Activated CD4-positive, CD25-positive, alpha-beta regulatory T cell treated with anti-CD3 and anti-CD28 coated beads, Interleukin-2, amount 50 U/mL, for 72 hours (primary cell): ENCODE measurements at places on chromosomes 1 and 21.

- peak; percentile 49 for DNase-seq
Measured at GRCh38 chr1:23980728-23981070, 572 bp upstream of the SRSF10 start.

DNA sequence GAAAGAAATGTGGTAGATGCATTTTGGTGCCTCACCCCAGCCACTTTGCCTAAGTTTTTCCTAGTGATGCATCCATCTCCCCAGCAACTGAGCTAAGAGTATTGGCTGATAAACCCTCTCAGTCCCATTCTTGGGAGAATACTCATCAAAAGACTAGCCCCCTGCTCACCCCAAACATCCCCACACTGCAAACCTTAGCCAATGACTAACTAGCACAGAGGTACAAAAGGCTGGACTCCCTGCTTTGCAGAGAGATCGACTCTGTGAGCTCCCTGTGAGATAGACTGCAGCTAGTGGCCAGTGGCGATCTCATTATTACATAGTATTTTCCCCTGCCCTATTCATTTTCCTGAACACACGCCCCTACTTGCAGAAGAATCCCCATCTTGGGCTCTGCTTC lies 155.3 kb downstream of the HHIPL2 start:
- DNase-seq, result no peak

- peak; percentile 30 for DNase-seq
Measured at GRCh38 chr21:44711327-44712202, at the start of gene TSPEAR. Gene TSPEAR (minus strand): TSS chr21:44711572. CDS start chr21:44711514, 58 bp downstream.

GRCh38 chr1:225921734-225922709 lies 2.0 kb downstream of the PYCR2 start:
- no peak for DNase-seq

DNA sequence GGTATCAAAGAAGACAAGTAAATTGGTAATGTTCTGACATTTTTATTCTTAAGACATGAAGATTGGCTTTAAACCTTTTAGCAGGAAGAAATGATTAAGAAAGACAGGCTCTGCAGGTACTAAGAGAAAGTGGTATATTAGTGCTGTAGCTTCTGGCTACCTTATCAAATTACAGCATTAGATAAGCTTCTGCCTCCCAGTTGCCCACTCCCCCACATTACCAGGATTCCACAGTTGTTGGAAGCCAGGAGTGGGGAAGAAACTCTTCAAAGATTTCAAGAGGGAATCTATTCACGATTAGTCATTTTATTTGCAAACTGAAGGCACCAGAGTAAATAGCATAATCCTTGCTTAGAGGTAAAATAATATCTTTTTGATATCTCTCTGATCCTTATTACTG lies 274.9 kb downstream of the LMO4 start:
- no peak for DNase-seq

DNA sequence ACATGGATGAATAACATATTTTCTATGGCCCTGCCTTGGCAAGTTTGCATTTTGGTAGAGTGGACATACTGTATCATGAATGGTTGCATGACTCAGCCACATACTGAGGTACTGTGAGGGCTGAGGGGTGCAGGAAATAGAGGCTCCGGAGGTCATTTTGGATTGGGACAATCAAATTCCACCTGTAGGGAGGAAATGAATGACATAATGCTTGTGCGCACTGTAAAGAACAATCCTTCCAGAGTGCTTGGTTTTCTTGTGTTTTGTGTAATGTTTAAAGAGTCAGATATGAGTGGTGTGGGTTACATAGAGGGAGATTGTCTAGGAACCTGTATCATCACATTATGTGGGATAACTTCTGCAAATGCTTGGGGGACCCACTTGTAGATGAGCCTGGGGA lies 329.9 kb upstream of the PROX1 start:
- DNase-seq, result no peak

DNA sequence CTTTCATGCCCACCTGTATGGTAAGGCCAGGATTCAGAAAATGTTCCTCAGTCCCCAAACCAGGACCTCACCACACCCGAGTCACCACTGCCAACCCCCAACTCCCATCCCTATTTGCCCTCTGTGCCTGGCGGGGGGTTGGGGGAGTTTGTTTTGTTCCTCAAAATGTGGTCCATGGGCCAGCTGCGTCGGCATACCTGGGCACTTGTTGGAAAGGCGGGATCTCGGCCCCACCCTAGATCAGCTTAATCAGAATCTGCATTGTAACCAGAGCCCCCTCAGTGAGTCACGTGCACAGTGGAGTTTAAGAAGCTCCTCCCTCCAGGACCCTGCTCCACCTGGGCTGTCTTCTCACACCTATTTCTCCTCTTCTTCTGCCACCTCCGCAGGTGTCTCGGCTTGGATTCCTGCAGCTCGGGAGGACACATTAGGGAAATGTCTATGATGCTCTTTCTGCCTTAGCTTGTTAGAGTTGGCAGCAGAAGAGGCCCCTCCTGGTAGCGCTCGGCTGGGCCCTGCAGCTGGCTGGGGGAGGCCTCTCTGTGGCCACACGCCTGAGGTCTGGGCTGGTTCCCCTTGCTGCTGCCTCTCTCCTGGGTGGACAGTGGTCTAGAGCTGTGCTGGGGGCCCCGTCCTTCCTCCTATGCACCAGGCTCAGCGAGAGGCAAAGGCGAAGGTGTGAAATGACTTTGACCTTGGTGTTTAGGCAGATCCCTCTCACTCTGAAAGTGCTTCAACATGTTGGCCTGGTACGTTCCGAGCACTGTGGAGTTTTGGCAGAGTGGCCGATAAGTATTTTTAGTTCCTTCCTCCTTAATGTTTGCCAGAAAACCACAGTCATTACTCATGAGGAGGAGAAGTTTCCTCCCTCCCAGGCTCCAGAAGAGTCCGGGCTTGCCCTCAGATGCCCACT lies 41.8 kb upstream of the CAMTA1 start:
- DNase-seq, result no peak

DNA sequence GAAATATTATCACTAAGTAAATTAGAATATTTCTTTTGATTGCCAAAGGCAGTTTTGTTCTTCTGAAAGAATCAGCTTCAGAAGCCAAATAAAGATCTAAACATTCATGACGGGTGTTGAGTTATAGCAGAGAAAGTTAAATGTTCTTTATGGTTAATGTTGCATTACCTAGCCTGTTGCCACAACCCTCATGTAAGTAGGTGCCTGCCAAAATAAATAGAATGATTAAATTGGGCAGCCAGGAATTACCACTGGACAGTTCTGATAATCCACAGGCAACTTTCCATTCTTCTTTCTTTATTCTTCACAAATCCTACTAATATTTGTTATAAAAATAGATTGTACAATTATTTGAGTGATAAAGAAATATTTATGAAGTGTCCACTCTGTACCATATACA lies 217.9 kb upstream of the NRIP1 start:
- no peak for DNase-seq

DNA sequence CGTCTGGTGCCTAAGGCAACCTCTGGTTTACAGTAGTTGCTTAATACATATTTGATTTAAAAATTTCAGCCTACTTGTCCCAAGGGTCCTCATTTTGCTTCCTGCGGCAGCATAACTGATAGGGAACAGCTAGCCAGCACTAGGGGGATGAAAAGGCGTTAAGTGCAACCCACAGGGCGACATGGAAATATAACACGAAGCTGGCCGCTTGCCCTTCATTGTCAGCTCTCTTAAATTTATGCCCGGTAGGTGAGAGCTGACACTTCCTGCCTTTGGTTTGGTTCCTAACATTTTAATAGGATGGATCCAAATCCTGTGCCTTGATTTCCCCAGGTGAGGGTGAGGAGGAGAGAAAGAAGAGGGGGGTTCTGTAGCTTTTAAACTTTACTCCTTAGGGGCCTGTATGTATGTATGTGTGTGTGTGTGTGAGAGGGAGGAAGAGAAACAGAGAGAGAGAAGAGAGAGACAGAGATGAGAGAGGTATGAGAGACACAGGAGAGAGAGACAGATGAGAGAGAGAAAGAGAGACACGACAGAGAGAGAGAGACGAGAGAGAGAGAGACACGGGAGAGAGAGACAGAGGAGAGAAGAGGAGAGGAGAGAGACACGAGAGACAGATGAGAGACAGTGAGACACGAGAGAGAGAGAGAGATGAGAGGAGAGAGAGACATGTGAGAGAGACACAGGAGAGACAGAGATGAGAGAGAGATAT lies 938 bp upstream of the ACTN2 start:
- DNase-seq, result no peak

DNA sequence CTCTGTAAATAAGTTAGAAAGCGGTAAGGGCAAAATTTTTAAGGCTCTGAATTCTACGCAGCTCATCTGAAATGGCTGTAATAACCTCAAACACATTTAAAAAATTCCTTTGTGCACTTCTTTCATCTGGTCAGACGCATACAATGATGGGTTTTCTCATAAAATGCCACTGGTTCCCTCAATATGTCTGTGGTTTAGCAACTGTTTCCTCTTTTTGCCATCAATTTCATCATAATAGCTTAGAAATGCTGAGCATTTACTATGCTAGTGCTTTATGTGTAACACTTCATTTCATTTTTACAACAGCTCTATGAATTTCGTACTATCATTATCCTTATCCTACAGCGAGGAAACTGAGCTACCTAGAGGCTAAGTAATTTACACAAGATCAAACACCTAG lies 35.3 kb upstream of the DMRTA2 start:
- DNase-seq, result no peak

GRCh38 chr1:209988706-209989105 lies 50.7 kb downstream of the SYT14 start:
- no peak for DNase-seq

GRCh38 chr1:175725684-175726083 lies 17.7 kb downstream of the TNR start:
- DNase-seq, result no peak

DNA sequence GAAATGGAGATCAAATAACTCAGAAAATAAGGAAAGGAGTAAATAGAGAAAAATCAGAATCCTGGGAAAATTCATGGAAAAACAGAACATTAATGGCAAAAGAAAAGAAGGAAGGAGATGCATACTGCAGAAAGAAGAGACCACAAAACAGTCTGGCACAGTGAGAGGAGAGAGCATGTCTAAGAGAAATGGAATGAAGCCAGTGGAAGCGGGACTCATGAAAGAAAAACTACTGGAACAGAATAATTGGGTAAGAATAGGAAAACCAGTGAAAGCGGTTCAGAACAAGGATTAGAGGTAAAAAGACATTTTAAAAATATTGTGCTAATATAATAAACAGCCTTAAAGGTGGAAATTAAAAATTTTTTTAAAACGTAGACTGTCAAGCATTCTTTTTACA lies 93.6 kb upstream of the GREM2 start:
- DNase-seq, result no peak

DNA sequence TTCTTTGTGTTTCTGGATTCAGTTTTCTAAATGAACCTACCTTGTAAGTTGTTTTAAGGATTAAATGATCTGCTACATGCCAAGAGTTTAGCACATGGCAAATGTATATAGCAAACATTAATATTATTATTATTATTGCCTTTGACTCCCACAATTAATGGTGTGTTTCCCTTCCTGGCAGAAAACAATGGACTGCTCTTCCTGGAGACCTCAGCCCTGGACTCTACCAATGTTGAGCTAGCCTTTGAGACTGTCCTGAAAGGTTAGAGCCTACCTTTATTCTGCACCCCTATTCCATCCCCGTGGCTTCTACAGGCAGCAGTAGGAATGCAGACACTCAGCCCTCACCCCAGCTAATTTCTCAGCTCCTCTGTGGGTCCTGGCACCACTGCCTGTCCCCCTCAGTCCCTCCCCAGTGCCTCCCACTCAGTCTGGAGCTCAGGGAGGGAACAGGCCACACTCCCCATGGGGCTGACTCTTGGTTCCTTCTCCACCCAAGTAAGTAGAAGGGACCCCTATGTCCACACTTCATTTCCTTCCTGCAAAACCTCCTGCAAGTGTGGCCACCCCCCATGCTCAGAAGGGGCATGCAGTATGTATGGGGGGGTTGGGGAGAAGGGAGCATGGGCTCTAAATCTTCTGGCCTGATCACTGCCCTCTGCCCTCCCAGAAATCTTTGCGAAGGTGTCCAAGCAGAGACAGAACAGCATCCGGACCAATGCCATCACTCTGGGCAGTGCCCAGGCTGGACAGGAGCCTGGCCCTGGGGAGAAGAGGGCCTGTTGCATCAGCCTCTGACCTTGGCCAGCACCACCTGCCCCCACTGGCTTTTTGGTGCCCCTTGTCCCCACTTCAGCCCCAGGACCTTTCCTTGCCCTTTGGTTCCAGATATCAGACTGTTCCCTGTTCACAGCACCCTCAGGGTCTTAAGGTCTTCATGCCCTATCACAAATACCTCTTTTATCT lies 8.8 kb downstream of the RAB25 start:
- DNase-seq, result no peak

- no peak for DNase-seq
Measured at GRCh38 chr1:183931646-183932271, 105.8 kb downstream of the COLGALT2 start.

- no peak for DNase-seq
Measured at GRCh38 chr1:201729973-201730608, 98.9 kb upstream of the IPO9 start.

GRCh38 chr1:231576804-231577718 lies 48.6 kb downstream of the TSNAX start:
- DNase-seq, result no peak

DNA sequence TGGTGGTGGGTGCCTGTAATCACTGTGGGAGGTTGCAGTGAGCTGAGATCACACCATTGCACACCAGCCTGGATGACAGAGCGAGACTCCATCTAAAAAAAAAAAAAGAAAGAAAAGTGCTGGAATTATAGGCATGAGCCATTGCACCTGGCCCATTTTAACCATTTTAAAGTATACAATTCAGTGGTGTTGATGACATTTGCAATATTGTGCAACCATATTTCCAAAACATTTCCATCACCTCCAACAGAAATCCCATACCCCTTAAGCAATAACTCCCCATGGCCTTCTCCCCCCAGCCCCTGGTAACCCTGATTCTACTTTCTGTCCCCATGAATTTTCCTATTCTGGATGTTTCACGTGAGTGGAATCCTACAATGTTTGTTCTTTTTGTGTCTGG lies 11.0 kb upstream of the GPR157 start:
- DNase-seq, result no peak

DNA sequence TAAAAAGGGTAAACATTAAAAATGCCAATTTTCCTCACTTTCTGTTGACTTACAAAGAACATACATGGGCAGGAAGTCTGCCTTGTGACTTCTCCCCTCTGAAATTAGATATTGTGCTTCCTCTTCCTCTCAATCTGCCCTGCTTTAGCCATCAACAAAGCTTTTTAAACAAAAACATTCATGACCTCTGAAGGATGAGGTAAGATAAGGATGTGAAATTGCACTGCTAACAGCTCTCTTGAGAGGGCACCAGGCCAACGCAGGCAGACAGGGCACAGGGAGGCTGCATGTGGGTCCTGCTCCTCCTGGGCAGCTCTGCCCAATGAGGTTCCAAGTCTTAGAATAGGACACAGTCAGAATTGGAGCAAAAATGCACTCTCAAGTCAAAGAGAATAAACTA lies 62.1 kb downstream of the DEGS1 start:
- no peak for DNase-seq

- DNase-seq, result no peak
Measured at GRCh38 chr1:205226868-205227583, 720 bp upstream of the TMCC2 start.

GRCh38 chr21:38838598-38839327 lies 33.0 kb downstream of the ETS2 start:
- no peak for DNase-seq

GRCh38 chr21:42557420-42557819 lies 43.8 kb downstream of the SLC37A1 start:
- DNase-seq, result peak; percentile 17
